AG10803 (cell line): ENCODE measurements at places on chromosomes 5 and 9.

DNA sequence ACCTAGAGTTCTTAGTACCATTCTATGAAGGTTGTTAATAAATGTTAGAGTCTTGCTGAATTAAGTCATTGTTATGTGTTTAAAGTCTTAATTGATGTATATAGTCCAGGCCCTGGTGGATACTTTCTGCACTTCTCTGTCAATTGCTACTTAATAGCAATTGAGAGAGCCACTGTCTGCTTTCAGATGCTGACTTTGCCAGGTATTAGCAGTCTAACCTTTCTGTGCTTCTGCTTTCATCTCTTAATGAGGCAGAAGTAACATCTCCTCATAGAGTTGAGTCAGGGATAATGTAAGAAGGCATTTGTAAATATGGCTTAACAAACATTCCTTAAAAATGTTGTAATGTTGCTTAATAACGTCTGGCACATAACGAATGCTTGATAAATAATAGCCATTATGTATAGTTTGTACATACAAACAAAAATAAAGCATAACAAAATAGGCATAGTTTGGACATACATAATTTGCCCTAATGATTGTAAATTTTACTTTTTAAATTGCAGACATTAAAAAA, 28.3 kb downstream of the RASGRF2 start:
- no peak for DNase-seq

GRCh38 chr9:89920951-89921350, 316.1 kb downstream of the GADD45G start:
- DNase-seq = no peak

DNA sequence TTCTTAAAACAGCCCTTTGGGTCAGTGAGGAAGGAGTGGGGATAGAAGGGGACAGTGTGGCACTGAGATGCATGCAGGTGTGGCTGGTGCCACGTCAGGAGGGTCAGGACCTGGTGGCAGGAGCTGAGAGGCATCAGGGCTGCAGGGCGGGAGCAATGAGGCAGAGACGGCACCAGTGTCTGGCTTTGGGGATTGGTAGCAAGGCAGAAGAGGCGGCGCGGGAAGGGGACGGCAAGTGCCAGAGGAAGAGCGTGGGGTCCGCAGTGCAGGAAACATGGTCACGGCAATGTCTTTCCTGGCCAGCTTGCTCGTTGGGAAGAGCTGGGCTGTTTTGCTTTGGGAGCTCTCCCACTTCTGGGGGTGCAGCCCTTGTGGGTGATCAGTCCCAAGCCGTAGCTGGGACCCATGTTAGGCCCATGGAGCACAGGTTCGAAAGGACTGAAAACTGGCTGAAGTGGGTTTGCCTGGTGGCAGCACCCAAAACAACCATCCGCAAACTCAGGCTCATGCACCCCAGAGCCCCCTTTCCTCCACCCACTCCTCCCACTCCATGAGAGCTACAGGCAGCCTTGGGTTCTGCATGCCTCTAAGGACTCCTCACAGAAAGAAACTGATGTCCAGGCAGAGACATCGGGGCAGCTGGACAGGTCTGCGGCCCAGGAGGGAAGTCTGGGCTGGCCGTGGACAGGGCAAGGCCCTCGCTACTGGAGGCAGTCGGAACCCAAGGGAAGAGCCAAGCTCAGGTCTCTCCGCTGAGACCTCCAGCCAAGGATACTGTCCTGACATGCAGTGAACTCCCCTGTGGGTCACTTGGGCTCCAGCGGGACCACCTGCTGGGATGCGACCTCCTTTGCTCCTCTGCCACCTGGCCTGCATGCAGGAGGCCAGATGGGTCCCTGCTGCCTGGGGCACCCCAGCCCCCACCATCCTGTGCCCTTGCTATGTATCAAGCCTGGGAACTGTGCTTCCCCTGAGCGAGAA, 104.4 kb downstream of the ZNF354C start:
- no peak for DNase-seq

- DNase-seq = no peak
These were observed 151.1 kb upstream of the ERCC6L2 start for GRCh38 chr9:95724253-95724991.

DNA sequence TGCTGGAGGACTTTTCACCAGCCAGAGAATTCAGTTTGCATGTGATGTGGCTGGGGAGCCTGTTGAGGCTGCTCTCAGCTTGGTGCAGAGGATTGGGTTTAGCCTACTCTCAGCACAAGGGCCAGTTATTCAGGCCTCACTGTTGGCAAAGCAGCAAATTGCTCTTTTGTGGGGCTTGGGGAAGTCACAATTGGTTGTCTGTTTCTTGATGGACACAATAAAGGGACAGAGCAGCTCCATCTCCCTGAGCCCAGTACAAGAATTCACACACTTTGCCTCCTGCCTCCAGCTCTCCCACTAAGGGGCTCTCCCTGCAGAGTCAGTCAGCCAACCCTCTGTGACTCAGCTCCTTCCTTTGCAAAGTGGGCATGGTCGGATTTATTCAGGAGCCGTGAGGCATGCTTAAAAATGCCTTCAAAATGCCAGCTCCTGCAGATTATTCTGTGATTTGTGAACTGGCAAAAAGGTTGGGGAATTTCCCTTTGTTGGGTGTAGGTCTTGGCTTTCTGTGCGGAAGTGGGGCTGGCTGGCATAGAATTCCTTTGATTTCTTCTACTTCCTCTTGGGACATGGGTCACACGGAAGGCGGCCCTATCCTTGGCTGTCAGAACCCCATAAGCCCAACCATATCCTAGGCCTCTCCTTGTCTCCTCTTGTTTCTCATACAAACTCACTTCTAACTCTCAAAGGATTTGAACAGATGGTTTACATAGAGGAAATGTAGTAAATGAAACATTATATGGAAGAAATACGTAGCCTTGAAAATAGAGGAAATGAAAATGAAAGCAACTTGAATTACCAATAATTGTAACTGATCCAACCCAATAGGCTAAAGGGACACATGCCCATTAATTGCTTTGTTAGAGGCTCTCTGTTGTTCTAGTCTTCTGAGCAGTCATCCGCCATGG, 118.7 kb upstream of the CD180 start:
- peak; percentile 54 for DNase-seq

DNA sequence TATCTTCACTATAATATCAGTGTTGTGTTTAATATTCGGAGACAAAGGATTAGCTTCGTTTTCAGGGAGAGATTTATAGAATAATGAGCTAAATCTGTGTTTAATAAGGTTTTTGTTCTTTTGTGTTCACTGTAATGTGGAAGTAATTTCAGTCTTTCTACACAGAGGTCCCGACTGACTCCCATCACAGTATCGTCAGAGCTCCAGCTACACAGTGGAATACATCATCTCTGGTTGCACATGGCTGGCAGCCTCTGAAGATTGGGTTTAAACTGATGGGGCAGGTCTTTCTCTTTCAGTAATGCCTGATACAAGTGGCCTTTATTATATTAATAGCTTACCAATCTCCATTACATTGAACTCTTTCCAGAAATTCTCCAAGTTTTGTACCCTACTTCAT, 736.7 kb upstream of the RIOK2 start:
- DNase-seq = no peak

GRCh38 chr5:56908942-56909293, 478 bp upstream of the SETD9 start:
- DNase-seq = no peak
